Left hindlimb (tissue), 1 donor: ENCODE measurements at places on chromosomes 2 and 18.

- peak; percentile 76 for DNase-seq
These were observed 111.6 kb upstream of the CYP1B1 start for GRCh38 chr2:38187541-38188011.

GRCh38 chr18:26471027-26471426, 77.3 kb downstream of the KCTD1 start:
- DNase-seq, result no peak

GRCh38 chr2:144476682-144477081, 43.2 kb downstream of the ZEB2 start:
- no peak for DNase-seq

- DNase-seq, result no peak
These were observed 132.2 kb downstream of the SPTBN1 start for GRCh38 chr2:54588244-54588899.

GRCh38 chr2:9251154-9252001, 44.8 kb downstream of the ASAP2 start:
- peak; percentile 70 for DNase-seq

DNA sequence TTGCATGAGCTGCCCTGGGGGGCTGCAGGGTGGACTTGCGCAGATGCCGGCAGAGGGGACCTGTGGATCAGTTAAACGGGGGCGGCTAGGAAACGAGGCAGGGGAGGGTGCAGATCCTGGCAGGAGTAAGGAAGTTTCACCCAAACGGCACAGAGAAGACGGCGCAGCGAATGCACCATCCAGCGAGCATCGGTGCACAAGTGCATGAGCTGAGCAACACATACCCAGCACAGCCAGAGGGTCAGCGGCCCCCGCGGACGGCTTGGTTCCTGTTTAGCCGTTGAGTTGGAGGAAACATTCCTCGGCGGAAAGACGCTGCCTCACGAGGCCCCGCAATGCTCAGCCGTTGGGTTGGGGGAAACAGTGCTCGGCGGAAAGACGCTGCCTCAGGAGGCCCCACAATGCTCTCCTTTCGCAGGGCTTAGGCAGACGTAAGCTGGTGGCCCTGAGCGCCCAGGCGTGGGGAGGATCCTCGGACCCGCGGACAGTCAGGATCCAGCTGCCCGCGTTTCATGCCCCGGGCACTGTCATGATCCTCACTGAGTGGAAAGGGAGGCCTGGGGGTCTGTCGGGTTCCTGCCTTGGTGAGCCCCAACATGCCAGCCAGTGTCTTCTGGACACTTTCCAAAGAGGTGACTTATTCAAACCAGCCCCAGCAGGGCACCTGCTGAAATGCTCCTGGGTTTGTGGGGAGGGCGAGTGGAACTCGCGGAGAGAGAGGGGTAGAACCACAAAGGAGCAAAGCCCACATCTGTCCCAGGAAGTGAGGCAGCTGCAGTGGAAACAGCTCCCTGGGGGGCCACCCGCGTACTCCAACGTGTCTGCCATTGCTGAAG, 86.3 kb downstream of the NDUFA10 start:
- no peak for DNase-seq

- no peak for DNase-seq
These were observed 6.8 kb upstream of the ARHGAP28 start for GRCh38 chr18:6722690-6723089.

GRCh38 chr2:96306370-96306769, 1.0 kb upstream of the SNRNP200 start:
- no peak for DNase-seq

DNA sequence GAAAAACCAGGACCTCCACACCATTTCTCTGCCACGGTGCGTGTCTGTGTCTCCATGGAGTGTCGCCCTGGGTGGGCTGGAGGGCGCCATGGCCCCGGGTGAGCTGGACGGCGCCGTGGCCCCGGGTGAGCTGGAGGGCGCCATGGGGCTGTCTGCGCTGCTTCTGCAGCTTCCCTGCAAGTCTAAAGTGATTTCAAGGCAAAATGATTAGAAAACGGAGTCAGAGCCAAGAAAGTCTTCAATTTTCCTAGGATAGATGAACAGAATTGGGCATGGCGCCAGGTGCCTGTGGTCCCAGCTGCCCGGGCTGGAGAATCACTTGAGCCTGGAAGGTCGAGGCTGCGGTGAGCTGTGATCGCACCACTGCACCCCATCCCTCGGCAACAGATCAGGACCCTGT, 27.7 kb upstream of the NFATC1 start:
- no peak for DNase-seq

DNA sequence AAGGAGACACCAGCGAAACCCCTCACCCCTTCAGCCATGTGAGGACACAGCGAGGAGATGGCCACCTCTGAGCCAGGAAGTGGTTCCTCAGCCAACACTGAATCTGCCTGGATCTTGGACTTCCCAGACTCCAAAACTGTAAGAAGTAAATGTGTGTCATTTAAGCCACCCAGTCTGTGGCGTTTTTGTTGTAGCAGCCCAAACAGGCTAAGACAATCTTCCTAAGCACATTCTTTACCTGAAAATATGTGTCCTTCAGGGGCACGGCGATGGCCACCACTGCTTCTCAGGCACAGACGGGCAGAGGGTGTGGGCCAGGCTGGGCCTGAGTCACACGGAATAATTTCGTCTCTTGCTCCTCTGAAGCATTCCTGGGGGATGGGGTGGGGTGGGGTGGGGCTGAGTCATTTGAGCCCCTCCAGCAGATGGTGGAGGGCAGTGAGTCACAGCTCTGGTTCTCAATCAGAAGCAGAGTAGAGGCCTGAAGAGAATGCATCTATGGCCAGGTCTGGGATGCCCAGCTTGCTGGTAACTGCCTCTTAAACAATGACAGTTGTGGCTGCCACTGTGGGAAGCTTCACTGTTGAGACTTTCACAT, 142.4 kb downstream of the CAPN13 start:
- DNase-seq, result peak; percentile 53

DNA sequence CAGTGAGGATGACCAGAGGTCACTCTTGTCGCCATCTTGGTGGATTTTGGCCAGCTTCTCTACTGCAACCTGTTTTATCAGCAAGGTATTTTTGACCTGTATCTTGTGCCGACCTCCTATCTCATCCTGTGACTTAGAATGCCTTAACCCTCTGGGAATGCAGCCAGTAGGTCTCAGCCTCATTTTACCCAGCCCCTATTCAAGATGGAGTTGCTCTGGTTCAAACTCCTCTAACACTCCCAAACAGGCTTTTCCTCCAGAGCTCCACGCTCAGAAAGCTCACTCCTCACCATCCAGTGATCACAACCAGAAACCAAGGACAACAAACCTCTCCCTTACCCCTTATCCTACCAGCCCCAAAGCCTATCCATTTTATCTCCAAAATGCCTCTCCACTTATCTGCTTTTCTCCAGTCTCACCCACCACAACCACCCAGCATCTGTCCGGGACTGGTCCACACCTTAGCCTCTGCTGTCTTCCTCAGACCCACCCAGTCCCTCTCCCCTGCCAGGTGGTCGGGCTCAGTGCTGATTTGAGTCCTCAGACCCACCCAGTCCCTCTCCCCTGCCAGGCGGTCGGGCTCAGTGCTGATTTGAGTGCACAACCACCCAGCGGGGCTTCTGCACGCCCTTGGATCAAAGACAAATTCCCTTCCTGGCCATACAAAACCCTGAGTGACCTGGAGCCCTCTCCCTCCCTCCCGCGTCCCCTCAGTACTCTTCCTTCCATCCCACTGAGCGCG, 11.7 kb upstream of the SMAD7 start:
- DNase-seq, result peak; percentile 30

- no peak for DNase-seq
These were observed 449.6 kb downstream of the SPAG16 start for GRCh38 chr2:213733893-213734292.

- DNase-seq, result no peak
These were observed 14.9 kb downstream of the ELMOD3 start for GRCh38 chr2:85369500-85369899.

DNA sequence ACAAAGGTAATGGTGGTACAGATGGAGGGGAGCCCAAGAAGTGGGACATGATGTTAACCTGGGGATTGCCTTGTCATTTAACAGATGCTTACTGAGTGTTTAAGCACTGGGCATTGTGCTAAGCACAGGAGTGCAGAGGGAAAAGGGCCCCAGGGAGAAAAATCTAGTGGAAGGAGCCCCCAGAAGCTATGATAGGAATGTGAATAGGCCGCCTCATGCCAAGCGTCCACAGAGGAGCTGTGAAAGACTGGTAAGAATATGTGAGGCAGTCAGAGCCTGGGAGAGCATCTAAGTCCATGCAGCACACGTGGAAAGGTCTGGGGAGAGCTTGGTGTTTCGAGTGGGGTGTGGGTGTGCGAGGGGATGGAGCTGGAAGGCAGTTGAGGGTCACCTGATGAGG, 5.5 kb downstream of the ZNF532 start:
- no peak for DNase-seq

DNA sequence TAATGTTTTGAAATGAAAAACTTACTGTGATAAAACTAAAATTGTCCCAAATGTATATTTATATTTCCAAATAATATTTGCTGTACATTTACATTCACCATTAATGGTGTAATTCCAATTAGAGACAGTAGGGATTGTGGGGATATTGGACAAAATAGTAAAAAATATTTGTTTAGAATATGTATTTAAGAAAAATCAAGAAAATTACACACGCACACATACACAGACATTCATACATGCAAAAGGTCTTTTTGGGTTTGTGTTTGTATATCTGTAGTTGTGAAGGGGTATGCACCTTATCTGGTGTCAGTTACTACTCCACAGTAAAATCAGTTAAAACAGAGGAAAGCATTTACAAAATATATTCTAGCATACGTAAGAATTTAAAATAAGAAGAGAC, 435.9 kb upstream of the ZNF804A start:
- DNase-seq, result no peak

DNA sequence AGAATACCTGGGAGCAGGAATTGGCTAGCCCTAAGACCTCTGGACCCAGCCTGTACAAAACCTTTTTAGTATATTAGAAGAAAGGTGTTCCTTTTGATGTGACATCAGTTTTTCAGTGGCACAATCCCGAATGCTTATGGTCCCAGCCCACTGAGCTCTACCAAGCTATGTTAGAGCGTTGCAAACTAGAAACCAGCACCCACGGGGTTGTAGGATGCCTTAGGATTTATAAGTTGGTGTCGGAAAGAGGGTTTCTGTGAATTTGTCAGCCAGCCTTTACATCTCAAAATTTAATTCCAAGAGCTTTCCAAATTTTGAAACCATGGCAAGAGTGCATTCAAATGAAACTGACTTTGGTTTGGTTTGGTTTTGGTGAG, 499 bp upstream of the LMAN1 start:
- DNase-seq, result no peak

- DNase-seq, result no peak
These were observed 20.9 kb downstream of the FBXO36 start for GRCh38 chr2:229943171-229943570.
